ENCODE measurements at places on chromosomes 12 and 14.

DNA sequence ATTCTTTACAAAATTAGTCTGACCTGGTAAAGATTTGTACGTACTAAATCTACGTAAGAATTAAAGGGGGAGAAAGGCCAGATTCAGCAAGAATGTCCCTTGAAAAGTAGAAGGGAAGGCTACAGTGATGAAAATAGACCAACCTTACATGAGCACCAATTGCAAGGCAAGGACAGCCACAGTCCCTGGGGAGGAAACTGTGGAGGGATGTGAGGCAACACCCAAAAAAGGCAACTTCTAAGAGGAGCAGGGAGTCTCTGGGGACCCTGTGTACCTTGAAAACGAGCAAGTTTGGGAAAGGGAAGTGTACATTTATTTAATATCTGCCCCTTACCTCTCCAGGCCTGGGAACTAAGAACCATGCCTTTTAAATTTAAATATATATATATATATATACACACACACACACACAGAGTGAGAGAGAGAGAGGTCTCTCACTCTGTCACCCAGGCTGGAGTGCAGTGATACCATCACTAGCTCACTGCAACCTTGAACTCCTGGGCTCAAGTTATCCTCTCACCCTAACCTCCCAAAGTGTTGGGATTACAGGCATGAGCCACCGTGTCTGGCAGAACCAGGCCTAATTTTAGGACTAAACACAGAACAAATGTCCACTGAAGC, 56.4 kb downstream of the TMCC3 start:
- no peak for DNase-seq

GRCh38 chr12:96401076-96401871, 1.0 kb upstream of the CDK17 start:
- DNase-seq: no peak

- no peak for DNase-seq
Observed at GRCh38 chr12:98217257-98217656, 298.1 kb upstream of the TMPO start.

DNA sequence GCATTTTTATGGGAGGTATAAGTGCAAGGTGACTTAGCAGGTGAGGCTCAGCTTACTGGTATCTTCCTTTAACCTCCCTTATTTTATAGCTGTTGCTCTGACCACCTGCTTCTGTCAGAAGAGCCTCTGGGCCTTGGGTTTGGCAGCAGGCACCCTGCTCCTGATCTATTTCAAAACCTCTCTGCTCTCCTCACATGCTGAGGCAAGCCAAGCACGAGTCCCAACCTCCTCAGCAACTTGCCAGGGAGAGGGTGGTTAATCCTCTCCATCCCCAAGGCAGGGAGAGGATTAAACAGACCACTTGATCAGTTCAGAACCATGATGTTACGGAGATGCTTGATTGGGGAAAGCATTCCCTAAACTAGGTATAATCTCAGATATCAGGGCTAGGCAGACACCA, 5.4 kb downstream of the PLEKHH1 start:
- DNase-seq: no peak

DNA sequence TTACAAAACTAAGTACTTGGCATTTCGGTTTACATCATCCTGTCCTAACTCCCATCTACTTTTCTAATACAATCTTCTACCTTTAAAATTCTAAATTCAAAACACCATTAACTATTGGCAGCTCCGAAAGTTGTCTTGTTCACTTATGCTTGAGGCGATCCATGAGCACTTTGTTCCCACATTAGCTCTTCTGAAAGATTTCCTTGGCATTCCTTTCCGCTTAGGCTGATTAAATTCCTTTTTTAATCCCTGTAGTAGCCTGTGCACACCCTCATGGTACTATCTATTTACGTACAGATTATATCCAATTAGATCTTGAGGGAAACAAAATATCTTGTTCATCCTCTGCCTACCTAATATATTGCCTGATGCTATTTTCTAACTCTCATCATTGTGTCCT, 480.7 kb downstream of the PRKD1 start:
- no peak for DNase-seq

Data from stimulated activated CD4-positive, alpha-beta T cell treated with anti-CD3 and anti-CD28 coated beads, Interleukin-1b, Interleukin-23, amount 100 ng/mL, for 1 hour (primary cell).